ENCODE measurements at places on chromosomes 7 and 10.

GRCh38 chr7:132002343-132002968 lies 446.0 kb upstream of the PODXL start:
- no peak for DNase-seq

DNA sequence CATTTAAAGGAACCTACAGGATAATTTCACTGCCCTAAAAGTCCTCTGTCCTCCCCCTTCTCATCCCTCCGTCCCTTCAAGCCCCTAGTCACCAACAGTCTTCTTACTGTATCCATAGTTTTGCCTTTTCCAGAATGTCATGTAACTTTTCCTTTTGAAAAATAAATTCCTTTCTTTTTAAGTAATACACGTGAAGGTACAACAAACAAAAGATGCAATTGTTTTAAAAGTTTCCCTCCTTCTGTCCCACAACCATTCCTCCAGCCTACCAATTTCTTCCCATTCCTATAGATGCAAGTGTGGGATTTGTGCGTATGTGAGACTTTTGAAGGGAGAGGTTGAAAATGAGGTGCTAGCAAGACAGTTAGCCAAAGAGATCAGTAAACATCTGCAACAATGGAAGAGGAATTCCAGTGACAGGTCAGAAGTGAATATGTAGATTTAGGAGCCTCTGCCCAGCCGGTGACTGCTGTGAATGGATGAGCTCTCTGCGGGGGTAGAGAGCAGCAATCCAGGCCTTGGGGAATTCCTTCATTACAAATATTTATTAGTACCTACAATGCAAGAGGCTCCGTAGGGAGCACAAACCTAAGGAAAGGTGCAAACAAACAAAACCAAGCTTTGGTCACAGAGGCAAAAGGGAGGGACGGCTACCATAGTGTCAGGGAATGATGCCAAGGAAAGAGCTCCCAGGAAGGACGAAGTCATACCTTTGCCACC lies 243.6 kb downstream of the SKIDA1 start:
- DNase-seq, result no peak

DNA sequence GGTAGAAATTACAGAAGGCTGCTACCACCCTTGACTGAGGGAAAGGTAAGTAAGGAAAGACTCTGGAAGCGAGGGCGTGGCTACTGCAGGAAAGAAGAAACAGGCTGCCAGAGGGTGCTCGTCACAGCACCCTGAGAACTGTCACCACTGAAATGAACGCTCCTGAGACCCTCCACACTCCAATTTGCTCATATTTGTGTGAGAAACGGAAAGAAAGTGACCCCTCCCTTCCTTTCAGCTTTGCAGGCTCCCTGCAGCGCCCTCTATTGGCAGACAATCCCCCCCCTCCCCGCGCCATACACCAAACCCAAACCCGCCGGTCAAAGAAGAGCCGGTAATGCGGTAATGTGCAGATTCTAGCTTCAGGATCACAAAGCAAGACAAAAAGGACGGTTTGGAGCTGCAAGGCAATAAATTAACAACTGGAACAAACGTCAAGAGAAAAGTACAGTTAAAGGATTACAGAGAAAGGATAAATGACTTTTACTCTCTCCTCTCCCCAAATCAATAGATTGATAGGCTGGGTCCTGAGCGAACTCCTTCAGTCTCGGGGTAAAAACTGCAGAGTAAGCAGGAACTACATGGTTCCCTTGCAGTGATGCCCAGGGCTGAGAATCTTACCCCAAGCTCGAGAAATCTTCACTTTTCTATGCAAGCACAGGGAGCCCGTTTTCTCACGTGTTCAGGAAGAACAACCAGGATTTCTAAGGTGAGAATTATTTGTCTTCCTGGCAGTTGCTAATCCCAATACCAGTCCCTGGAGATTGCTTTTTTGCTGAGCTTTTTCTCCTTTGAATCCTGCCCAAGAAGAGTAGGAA lies 47.6 kb downstream of the STEAP1B start:
- no peak for DNase-seq

DNA sequence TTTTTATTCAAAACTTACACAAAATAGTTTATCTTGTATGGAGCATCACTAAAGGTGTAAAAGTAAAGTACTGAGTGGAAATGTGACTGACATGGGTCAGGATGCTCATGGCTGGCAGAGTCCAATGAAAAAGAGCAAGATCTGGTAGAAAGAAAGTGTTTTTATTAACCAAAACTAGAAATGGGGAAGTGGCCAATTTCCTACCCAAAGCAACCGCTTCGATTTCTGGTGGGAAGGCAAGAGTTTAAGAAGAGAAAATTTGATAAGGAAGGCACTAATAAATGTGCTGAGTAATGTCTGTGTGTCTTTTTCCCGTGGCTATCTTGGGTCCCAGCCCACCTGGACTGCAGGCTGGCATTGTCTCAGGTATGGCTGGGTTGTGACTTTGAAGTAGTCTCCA lies 277.7 kb downstream of the ANKRD7 start:
- no peak for DNase-seq

- no peak for DNase-seq
Measured at GRCh38 chr10:30509508-30509907, 75.5 kb downstream of the MAP3K8 start.

GRCh38 chr7:134870156-134870555 lies 90.7 kb downstream of the CALD1 start:
- DNase-seq, result no peak

DNA sequence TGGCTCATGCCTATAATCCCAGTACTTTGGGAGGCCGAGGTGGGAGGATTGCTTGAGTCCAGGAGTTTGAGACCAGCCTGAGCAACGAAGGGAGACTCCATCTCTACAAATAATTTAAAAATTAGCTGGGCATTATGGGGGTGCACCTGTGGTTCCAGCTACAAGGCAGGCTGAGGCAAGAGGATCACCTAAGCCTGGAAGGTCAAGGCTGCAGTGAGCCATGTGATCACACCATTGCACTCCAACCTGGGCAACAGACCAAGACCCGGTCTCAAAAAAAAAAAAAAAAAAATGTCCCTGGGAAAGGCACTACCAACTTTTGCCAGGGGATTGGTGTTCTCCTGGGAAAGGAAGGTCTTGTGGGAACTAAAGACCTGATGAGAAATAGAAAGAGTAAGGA lies 134.2 kb upstream of the AUTS2 start:
- no peak for DNase-seq

DNA sequence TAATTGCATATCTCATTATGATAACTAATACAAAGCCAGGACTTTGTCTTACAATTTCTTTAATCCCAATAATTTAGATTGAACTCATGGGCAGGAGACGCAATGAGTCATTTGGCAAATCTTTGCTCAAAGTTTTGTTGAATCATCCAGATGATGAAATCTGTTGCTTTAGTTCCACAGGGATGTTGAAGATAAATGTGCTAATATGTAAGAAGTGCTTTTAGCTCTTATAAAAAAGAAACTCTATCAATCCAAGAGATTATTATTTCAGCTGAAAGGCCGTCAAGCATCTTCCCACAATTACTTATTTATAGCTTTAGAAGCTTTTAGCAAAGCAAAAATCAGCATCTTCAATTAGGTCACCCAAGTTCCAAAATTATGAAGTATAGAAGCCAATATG lies 36.8 kb upstream of the ANK3 start:
- no peak for DNase-seq

GRCh38 chr7:14639329-14639728 lies 263.2 kb downstream of the DGKB start:
- no peak for DNase-seq

- no peak for DNase-seq
Measured at GRCh38 chr7:150927956-150928344, 50.2 kb downstream of the KCNH2 start.

DNA sequence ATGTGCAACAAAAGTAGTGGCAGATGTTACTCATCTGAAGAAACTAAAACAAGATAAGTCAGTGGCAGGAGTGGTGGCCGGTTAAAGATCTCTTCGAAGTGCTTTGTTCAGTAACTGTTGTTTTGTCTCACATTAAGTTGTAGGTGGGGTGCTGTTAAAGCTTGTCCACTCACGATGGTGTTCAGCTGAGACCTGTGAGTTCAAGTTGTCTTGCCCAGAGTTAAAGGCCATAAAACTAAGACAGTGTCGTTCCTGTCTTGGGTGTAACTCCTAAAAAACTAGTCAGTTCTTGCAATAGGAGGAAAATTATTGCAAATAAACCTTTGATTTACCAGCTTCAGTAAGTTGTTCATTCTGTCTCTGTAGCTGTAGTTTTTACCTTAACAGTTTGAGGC lies 857 bp upstream of the FOXP2 start:
- no peak for DNase-seq

GRCh38 chr10:79375321-79376077 lies 28.2 kb downstream of the PPIF start:
- no peak for DNase-seq

DNA sequence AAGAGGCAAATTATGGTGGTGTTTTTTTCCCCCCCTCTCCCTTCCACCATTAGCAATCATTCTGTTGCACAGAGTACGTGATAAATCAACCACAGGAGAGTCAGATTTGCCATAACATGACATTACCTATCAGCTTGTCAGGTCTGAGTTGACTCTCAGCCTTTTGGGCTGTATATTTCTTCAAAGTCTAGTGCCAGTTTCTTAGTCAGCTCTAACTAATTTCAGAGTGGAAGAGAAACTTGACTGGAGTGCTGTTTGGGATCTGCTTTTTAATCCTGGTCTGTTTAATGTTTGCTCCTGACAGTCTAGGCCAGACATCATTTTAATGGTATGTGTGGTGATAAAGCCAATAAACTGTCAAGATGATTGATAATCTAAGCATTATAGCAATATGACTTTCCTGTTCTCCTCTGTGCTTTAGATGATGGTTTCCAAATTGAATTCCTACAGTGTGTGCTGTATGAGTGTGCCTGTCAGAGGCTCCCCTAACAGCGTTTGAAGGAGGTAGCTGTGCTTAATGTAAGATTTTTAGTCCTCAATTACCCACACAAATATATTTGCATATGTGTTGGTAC lies 76.9 kb downstream of the LRMDA start:
- no peak for DNase-seq

- DNase-seq, result no peak
Measured at GRCh38 chr10:97882142-97883091, 32.8 kb downstream of the GOLGA7B start.

GRCh38 chr7:102892631-102893278 lies 20.0 kb upstream of the LRRC17 start:
- no peak for DNase-seq

DNA sequence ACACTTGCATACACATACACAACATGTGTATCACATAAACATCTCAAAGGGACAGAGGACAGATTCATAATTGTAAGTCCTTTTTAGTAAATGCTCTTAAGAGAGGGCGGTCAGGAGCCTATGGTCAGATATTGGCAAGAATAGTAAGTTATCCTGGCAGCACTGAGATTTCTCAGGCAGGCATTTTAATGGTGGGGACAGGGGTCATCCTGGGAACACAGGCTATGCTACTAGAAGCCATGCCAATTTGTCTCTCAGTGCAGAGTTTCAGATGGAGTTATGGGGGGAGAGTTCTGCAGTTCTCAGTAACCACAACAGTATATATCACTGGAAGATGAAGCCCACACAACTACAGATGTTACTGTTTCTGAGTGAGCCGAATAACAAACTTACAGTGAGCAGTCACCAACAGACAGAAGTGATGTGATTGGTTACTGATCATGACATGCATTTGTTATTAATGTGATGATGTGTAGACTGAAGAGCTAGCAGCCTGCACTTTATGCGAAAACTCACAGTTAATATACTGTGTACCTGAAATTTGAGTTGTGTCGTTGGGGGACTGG lies 16.4 kb downstream of the ZNF487 start:
- DNase-seq, result no peak

DNA sequence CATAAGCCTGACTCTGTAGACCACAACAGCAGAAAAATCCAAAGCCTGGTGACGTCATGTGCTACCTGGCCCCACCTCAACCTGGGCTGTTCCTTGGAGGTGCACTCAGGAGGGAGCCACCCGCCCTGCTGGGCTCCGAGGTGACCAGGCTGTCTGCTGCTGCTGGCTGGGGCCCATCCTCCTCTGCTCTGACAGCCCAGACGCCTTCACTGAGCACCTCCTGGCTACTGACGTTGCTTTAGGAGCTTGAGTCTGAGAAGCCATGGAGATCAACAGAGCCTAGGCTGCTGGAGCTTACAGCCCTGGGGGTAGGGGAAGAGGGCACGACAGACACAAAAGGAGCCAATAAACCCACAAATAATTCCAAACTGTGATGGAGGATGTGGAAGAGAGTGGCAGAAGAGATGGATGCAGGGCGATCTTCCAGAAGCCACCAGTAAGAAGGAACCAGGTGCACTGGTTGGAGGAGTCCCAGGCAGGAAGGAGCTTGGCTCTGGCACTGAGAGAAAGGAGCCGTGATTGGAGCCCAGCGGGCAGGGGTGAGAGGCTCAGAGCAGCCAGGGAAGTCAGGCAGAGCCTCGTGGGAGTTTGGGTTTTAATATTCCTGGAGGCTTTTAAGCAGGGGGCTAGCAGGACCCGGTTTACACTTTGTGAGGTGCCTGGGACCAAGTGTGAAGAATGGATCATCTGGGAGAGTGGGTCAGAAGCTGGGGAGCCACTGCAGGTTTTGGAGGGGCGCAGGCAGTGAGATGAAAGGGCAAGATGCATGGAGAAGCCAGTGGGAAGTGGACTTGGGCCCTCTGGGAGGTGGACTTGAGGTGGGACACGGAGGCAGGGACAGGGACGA lies 1.7 kb upstream of the PTPRE start:
- DNase-seq, result no peak

DNA sequence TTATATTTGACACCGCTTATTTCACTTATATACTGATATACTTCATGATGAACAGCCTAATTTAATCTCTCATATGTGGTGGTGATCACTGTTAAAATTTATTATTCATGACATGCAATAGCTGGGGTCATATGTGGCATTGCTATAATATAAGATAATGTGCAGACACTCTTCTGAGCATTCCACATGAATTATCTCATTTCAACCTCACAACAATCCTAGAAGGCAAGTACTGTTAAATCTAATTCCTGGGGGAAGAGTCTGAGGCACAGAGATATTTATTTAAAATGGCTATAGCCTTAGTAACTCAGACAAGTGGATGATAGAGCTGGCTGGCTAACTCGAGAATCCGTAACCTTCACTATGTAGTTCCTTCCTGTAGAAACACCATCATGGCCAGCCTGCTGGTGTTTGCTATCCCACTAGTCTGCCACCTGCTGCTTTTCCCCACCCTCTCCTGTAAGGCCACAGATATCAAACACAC lies 46.6 kb upstream of the A1CF start:
- no peak for DNase-seq

GRCh38 chr10:78817361-78817760 lies 251.4 kb upstream of the ZMIZ1 start:
- no peak for DNase-seq

- no peak for DNase-seq
Measured at GRCh38 chr10:1406967-1407945, 330.1 kb downstream of the ADARB2 start.

- no peak for DNase-seq
Measured at GRCh38 chr7:81672872-81673271, 97.0 kb downstream of the HGF start.

GRCh38 chr10:113084031-113084430 lies 134.0 kb downstream of the TCF7L2 start:
- DNase-seq, result no peak

GRCh38 chr7:96330193-96330592 lies 8.3 kb upstream of the SLC25A13 start:
- no peak for DNase-seq

GRCh38 chr7:5177060-5177459 lies 13.0 kb upstream of the WIPI2 start:
- DNase-seq, result no peak

GRCh38 chr10:75895259-75895658 lies 463.8 kb downstream of the LRMDA start:
- no peak for DNase-seq

Data from stimulated activated CD8-positive, alpha-beta memory T cell treated with anti-CD3 and anti-CD28 coated beads, Interleukin-7, amount 100 ng/mL, for 1 hour (primary cell).